ENCODE measurements at places on chromosomes 1 and 21.

- no peak for DNase-seq
Measured at GRCh38 chr1:183651612-183652011, 1.5 kb downstream of the APOBEC4 start.

GRCh38 chr1:51930329-51930728, 51.8 kb upstream of the NRDC start:
- no peak for DNase-seq

- DNase-seq = no peak
Measured at GRCh38 chr1:94778808-94779207, 41.3 kb upstream of the SLC44A3 start.

- no peak for DNase-seq
Measured at GRCh38 chr21:38507374-38507942, 9.2 kb upstream of the ERG start.

DNA sequence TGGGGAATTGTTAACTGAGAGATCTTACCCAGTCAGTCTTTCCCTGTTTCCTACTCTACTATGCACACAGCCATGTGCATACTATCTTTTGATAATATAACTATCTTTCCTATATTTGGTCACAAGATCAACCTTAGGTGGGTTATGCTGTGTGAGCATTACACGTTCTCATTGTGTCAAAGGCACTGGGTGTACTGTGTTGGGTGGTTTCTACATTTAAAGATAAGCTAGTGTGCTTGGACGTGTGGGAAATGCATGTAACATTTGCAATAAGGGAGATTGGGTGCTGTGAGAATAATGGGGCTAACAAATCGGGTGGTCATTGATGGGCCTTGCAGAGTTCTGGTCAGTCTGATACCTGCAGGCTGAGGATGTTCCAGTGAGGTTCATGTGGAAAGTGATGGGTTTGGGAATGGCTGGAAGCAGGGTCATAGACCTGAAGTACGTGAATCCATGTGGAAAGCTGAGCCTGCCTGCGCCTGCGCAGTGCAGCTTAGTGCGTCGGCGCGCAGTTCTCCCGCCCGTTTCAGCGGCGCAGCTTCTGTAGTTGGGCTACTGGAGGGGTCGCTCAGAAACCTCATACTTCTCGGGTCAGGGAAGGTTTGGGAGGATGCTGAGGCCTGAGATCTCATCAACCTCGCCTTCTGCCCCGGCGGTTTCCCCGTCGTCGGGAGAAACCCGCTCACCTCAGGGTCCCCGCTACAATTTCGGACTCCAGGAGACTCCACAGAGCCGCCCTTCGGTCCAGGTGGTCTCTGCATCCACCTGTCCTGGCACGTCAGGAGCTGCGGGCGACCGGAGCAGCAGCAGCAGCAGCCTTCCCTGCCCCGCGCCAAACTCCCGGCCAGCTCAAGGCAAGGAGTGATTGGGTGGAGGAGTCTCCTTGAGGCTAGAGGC, at the start of gene MSH4:
Gene MSH4, plus strand, starts transcription at position 507 of the 897 bp plus-strand sequence. Its CDS starts 104 bp downstream, at position 611.
- DNase-seq = no peak

DNA sequence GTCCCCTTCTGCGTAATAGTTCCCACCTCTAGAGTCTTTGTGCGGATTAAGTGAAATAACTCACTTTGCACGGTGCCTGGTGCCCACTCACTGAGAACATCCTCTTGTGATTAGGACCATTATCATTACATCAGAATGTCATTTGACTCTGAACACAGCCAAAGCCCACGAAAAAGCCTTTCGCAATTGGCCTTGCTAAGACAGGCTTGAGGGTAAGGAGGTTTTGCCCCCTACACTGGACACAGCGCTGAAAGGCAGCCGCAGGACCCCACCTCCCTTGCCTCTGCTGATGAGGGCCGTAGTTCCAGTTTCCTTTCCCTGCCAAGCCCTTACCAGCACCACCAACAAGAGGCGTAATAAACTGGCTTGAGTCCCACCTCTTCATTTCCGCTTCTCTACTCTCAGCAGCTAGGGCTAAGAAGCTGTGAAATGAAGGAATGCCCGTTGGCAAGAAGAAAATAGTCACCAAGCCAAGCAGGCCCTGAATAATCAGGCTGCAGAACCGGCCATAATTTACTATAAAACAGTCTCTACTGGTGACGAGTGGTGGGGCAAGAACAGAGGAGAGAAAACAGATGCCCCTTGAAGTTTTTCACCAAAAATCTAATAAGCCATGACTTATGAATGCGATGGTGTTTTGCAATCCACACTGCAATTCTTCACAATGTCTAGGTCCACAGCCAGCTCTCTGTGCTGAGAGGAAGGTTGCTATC, 53.1 kb downstream of the SH3GLB1 start:
- peak; percentile 64 for DNase-seq

- no peak for DNase-seq
Measured at GRCh38 chr1:200901350-200901749, 6.7 kb downstream of the INAVA start.

- DNase-seq = peak; percentile 33
Measured at GRCh38 chr1:210754878-210755665, 378.9 kb downstream of the KCNH1 start.

- no peak for DNase-seq
Measured at GRCh38 chr1:161921491-161921890, 102.2 kb downstream of the OLFML2B start.

GRCh38 chr21:42759594-42759927, 106.1 kb downstream of the PDE9A start:
- DNase-seq = no peak

GRCh38 chr1:25019337-25020172, 89.5 kb upstream of the RUNX3 start:
- DNase-seq = no peak

- no peak for DNase-seq
Measured at GRCh38 chr1:56250809-56251208, 328.6 kb downstream of the PLPP3 start.

GRCh38 chr1:8980656-8981055, 35.0 kb downstream of the CA6 start:
- no peak for DNase-seq

- no peak for DNase-seq
Measured at GRCh38 chr1:87888446-87888845, 559.8 kb downstream of the LMO4 start.

DNA sequence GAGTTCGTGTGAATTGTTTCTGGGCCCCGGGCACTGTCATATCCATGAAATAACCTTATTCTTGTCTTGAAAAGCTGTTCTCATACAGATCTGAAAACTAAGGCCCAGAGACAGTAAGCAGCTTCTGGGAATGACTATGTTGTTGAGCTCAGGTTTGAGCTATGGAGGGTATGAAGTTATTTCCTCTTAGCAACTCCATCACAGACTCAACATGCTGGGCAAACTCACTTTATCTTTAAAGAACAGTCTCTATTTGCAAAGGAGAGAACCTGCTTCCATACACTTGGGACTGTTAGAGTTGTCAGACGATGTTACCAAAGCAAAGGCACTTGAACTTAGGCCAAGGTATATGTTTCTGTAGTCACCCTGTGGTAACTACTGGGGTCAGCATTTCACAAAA, 90.0 kb downstream of the GPR88 start:
- no peak for DNase-seq

- no peak for DNase-seq
Measured at GRCh38 chr1:177145106-177146070, 19.1 kb downstream of the ASTN1 start.

DNA sequence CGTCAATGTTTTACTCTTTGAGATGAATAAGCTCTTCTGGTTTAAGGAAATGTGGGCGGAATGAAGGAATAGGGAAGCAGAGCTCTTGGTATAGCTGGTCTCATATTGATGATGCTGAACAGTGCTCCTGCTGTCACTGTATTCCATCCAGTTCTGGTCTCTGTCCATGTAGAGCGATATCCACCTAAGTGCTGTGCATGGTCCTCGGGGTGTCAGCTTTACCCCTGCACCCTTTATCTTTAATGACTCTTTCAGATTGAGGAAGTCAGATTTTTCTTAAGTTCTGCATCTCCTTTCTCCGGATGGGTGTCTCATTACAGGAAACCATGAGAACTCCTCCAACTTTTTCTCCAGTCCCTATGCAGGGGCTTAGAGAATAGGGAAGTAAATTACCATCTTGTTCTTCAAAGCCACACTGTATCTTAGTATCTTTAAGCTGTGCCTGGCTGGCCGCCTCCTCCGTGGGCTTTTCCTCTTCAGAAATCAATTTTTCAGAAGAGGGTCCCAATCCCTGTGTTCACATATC, 52.9 kb downstream of the PDE4B start:
- no peak for DNase-seq

DNA sequence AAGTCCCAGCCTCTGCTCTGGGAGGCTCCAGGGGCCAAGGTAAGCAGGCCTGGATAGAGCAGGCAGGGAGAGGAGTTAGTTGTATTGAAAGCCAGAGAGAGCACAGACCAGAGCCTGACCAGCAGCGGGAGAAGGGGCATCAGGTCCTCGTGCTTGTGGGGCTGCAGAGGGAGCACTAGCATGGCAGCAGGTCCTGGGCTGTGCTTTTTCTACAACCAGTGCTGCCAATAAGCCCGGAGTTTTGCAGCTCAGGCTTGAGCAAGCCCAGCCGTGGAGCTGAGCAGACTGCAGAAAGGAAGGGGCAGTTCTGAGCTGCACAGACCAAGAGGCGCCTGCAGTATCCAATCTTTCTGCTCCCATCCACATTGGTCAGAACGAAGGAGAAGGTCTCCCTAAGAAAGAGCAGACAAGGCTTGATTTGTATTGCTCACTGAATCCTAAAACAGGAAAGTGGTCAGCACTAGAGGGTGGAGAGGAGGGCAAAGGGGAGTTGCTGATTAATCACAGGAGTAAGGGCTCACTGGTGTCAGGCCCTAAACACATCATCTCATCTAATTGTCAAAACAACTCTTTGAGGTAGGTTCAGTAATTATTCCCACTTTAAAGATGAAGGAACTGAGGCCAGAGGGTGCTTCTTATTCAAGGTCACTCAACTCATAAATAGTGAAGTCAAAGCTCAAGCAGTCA, 2.7 kb downstream of the DENND2D start:
- peak; percentile 4 for DNase-seq

DNA sequence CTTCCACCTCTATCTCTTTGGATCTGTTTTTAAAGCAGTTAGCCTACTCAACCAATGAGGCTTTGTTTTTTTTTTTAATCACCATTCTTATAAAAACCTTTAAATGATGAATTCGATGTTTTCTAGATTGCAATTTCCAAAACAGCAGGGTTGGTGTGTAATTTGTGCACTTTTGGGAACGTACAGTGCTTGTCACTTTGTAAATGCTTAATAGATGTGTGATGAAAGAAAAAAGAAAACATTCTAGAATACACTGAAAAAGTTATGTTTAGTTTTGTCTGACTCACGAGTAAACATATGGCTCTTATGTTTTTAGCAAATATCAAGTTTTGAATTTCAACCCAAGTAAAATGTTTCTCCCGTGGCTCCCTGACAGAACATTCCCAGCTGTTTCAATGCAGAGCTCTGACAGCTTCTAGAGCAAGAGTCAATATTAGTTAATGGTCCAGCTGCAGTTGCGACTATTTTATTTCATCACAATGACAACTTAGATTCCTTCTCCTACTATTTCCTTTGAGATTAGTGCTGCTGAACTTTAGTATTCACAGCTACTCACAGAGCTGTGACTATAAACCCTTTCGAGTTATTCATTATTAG, 362.5 kb upstream of the ADAMTS5 start:
- DNase-seq = no peak

- DNase-seq = no peak
Measured at GRCh38 chr1:166083887-166084286, 82.9 kb downstream of the FAM78B start.

Data from NCI-H446 treated with DMSO at 0.1 percent for 48 hours (cell line).